ENCODE measurements at places on chromosomes 16 and 17.

- DNase-seq: no peak
Observed at GRCh38 chr17:70172923-70173322, 3.6 kb downstream of the KCNJ2 start.

- DNase-seq: no peak
Observed at GRCh38 chr17:54899721-54900456, 763 bp upstream of the TOM1L1 start.

DNA sequence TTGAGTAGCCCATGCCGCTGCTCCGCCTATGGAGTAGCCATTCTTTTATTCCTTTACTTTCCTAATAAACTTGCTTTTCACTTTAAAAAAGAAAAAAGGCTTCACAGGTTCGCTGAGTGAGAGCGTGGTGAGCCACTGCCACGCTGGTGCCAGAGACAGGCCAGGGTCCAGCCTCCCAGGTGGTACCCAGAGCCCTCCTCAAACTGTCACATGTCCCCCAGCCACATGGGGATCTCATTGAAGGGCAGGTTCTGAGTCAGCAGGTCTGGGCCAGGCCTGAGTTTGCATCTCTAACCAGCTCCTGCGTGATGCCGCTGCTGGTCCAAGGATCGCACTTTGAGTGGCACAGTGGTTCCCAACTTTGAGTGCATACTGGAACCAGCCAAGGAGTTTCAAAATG is 36.2 kb downstream of the RBFOX3 start:
- DNase-seq: no peak

- no peak for DNase-seq
Observed at GRCh38 chr16:64381979-64382378, 739.9 kb downstream of the CDH11 start.

DNA sequence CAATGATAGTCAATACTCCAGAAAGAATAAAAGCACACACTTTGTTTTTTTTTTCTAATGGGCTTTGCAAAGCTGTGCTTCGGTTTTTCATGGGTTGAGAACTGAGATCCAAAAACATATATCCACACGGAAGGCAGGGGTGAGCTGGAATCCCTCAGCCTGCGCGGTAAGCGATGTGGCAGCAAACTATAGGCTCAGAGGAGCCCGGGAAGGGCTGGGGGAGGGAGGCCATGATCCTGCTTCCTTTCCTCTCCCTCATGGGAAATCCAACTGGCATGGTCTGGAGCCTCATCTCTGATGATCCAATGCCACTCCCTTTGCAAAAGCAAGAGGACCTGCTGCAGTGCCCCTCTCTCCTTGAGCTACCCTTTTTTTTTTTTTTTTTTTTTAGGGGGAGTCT is 8.2 kb downstream of the RBFOX3 start:
- DNase-seq: no peak

DNA sequence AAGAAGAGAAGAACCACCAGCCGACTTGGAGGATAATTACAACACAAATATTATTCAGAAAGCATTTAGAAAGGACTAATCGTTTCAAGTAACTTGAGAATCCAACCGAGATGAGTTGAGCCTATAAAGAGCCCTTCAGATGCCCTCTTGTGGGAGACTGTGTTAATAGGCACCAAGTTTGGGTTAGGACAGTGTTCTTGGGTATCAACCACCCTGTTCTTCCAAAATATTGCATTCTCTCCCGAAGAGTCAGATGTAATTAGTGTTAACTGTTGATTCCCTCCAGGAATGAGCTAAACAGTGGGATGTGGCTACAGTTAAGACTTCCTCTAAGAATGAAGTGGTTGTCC is 87.8 kb upstream of the NOL11 start:
- DNase-seq: no peak

- no peak for DNase-seq
Observed at GRCh38 chr16:49632086-49632794, 223.7 kb downstream of the ZNF423 start.

DNA sequence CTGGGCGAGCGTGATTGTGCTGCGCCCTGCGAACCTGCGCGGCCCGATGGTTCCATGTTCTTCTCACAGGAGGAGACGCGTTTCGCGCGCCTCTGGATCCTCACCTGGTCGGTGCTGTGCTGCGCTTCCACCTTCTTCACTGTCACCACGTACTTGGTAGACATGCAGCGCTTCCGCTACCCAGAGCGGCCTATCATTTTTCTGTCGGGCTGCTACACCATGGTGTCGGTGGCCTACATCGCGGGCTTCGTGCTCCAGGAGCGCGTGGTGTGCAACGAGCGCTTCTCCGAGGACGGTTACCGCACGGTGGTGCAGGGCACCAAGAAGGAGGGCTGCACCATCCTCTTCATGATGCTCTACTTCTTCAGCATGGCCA is 1.0 kb downstream of the FZD2 start:
- no peak for DNase-seq
